ENCODE measurements at places on chromosomes 1 and 21.

DNA sequence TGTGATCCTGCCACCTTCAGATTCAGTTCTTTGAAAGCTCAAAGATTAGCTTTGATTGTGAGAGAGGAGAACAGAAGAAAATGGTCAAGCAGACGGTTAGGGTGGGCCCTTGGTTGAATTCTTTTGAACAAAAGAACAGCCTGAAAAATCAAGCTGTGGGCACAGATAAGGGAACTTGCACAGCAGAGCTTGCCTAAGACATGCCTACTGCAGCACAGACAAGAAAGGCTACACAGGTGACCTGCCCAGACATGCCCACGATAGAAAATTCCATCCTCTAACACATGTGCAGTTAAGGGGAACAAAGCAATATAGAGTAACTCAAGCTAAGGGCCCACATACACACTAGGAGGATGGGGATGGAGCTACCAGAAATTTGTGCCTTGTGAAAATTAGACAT lies 512.5 kb upstream of the LRRC7 start:
- DNase-seq, result no peak

GRCh38 chr1:160117709-160118183 lies 2.2 kb downstream of the ATP1A2 start:
- no peak for DNase-seq

DNA sequence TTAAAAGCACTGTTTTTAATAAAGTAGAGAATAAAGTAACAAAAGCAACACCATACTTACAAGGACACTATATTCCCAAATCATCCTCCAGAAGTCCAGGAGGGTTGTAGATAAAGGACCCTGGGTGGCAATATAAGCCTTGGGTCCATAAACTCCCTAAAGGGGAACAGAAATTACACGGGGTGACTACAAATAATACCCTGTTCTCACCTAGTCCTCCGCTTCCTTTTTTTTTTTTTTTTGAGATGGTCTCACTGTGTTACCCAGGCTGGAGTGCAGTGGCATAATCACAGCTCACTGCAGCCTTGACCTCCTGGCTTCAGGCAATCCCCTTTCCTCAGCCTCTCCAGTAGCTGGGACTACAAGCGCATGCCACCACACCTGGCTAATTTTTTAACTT lies 13.1 kb downstream of the PTPN22 start:
- DNase-seq, result no peak

DNA sequence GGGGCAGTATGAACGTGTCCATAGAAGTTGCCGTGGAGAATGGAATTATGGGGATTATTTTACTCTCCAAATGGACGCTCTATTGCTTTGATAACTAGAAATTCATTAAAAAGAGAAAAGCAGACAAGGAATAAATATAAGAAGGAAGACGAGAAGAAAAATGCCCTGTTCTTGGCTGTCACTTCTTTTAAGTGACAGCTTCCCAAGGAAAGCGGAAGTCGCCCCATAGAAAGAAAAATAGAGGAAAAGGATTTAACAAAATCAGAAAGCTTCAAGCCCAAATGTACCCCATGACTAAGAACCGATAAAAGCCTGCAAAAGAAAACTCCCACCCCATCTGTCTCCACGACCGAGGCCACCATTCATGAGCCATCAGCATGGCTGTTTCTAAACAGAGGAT lies 85.7 kb downstream of the TAS1R2 start:
- DNase-seq, result no peak

GRCh38 chr1:60747353-60747752 lies 335.0 kb upstream of the NFIA start:
- DNase-seq, result no peak

DNA sequence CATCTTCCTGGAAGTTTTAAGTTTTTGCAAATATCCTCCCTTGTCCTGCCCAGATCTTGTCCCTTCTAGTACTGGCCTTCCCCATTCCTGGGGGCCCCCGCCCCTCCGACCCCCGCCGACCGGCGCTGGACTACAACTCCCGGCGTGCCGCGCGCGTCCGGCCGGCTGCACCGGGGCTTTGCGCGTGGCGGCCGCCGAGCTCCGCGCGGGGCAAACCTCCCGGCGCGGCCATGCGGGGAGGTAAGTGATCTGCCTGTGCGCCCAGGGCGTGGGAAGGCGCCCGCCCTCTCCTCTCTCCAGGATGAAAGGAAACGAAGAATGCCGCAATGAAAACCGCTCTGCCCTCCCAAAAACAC lies 3.2 kb upstream of the SAMD13 start:
- no peak for DNase-seq

DNA sequence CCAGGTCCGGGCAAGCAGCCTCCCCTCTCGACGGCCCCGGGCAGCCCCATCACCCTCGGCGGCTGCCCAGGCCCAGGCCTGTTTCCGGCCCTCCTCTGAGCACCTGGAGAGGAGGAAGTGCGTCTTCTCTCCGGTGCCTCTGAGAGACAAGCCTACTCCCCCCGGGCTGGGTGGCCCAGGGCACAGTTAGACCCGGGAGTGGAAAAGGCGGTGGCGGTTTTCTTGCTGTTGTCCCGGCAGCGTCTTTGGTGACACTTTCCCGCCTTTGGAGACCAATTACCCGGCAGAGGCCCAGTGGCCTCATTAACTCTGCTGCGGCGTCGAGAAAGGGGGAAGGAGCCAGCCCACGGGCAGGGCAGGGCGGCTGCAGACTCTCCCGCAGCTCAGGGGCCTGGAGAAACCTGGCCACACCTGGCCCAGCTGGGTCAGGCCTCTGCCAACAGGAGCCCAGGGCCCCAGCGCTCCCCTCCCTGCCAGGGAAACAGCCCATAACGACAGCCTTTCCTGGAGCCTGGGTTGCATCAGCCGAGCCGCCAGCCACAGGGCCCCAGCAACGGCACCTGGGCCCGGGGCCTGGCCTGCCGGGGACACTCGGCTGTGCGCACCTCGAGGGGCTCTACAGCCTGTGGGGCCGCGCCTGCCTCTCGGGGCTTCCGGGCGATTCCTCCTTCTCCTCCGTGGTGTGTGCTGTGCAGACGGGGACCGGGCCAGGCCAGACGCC lies 28.4 kb upstream of the C1orf159 start:
- peak; percentile 61 for DNase-seq

DNA sequence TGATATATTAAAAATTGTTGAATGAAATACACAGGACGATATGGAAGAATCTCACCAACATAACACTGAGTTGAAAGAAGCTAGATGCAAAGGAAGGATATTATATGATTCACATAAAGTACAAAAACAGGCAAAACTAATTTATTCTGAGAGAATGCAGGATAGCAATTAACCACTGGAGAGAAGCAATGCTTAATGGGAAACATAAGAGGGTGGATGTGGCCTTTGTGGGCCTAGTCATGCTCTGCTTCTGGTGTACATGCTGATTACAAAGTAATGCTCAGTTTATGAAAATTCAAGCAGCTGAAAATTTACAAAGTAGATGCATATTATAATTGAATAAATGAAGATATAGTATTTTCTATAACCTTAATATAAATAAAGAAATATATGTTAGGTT lies 326.4 kb upstream of the ADAMTS5 start:
- DNase-seq, result no peak

GRCh38 chr1:14862114-14862771 lies 263.8 kb downstream of the KAZN start:
- DNase-seq, result no peak

DNA sequence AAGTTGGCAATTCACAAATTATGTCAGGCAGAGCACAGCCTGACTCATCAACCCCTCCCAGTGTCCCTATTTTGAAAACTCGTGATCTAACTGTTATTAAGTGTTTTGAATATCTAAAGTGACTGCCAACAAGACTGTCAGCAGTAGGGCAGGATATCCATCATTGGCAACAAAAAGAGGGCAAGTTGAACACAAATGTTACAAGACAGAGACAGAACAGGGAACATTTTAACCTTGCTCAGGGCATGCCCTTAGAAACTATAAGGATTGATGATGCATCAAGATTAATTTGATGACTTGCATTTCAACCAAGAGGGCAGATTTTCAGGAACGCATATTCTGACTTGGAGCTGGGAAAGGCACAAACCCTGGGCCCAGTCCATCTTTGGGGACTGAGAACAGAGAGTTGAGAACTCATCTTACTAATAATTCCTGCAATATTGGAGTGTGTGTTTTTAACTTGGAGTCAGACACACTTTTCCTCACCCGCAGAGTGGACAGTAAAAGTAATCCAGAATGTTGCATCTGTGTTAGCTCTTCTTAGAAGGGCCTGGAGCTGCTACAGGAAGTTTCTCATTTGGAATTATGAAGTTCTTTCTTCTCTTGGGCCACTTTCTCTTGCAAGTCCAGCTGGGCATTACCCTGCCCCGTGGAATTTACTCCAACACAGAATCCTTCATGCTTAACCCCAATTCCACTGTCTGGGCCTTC lies 317.2 kb downstream of the LTN1 start:
- DNase-seq, result no peak

- no peak for DNase-seq
Observed at GRCh38 chr1:186409091-186409490, 33.5 kb downstream of the ODR4 start.

DNA sequence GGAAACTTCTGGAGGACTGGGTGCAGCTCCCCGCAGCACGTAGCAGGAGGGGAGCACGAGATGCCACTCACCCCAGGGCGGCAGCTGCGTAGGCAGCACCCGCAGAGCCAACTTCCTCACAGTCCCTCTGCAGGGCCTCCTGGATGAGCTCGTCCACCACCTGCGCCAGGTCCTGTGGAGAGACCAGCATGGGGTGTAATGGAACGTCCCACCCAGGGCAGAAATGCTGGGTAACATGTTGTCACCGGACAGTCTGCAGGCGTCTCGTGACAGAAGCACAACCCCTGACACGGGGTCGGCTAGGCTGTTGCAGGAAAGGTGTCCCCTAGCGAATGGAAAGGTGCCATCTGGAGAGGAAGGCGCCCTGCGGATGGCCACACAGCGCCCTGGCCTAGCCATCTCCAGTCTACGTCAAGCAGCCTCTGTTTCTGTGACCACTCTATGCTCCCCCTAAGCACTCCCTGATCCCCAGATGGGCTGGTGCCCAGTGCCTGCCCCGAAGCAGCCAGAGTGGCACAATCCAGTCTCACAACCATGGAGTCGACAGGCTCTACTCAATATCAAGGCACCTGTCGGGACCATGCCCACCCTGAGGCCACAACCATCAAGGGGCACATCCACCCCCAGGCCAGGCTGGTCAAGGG lies 21.2 kb downstream of the MCM3AP start:
- no peak for DNase-seq

GRCh38 chr1:51551081-51551480 lies 32.0 kb upstream of the EPS15 start:
- no peak for DNase-seq

- peak; percentile 10 for DNase-seq
Observed at GRCh38 chr1:58652651-58653184, 47.1 kb downstream of the MYSM1 start.

DNA sequence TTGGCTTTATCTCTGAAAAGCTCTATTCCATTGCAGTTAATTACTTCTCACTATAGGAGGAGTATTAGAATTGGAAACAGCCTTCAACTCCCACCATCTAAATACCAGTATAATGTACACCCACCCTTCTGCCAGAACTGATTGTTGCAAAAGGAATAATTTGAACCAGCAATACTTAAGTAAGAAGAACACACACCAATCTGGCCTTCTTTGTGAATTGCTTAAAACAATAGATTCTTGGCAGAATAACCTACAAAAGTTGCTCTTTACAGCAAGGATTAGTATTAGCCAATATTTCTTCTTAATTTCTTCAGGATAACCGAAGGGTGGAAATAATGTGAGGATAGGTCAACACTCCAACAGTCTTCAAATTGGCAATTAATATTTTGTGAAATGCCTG lies 54.9 kb upstream of the ADAMTS5 start:
- no peak for DNase-seq

GRCh38 chr1:4626560-4627319 lies 27.7 kb upstream of the AJAP1 start:
- no peak for DNase-seq

DNA sequence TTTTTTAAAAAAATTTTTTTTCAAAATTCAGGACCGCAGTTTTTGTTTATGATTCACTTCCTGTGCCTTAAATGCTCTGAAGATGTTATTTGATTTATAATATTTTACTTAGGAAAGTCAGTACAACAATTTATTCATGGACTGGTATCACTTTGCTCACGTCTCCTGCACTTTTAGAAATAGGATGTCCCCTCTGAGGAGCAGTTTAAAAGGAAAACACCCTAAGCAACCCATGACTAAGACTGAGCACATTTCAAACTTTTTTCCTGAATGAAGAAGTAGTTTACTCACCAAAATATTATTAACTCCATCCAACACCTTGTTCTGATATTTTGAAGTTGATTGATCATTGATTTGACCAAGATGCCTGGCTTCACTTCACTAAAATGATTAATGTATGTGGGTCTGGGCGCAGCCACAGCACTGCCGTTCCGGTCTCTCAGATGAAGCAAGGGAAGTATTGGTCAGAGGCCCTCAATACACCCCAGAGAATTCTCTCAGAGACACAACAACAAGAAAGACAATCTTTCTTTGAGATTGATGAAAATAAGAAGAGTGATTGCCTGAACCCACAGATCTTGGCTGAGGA lies 223.9 kb downstream of the TGFB2 start:
- no peak for DNase-seq

Measured in stimulated activated CD4-positive, alpha-beta T cell treated with anti-CD3 and anti-CD28 coated beads, TNF-alpha, amount 100 ng/mL, for 48 hours (primary cell).